ENCODE measurements at places on chromosomes 1 and 21.

- DNase-seq: no peak
Measured at GRCh38 chr1:147626739-147627138, 43.6 kb downstream of the ACP6 start.

- DNase-seq: no peak
Measured at GRCh38 chr1:206951318-206952100, 5.2 kb upstream of the PIGR start.

DNA sequence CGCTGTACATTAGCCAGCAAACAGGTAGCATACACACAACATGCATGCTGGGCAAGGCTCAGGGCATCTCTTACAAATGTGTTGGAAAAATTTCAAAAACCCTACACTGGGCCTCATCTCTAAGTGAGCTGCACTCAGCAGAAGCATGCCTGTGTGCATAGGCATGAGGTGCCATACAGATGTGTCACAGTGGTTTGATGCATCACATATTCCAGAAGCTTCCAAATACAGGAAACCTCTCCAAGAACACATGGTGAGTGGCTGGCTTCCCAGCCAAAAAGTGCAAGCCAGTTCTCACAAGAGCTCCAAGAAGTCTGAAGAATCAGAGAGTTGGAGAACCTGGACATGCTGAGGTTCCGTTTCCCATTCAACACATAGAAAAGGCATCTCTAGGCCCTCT, 58.3 kb downstream of the CD46 start:
- DNase-seq: no peak

DNA sequence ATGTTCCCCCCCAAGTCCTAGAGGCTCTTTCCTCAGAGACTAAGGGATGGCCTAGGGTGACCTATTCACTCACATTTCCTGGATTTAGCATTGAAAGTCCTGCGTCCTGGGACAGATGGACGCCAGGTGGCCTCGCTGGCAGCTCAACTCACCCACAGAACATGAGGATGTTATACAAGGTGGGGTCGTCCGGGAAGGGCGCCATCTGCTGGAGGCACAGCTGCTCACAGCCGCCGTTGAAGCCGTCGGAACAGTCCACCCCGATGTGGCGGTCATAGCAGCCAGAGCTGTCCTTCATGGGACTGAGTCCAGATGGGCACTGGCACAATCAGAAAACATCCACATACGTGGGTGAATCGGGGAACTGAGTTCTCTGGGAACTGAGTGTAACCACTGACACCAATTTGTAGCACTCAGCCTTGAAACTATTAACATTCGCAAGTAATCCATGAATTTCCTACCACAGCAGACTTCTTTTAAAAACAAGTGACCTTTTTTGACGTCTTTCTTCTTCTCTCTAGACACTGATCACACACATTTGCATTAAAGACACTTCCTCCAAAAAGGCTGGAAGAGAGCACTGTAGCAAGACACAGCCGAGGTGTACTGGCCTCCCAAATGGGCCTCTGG, 215.4 kb downstream of the ASTN1 start:
- peak; percentile 31 for DNase-seq

- no peak for DNase-seq
Measured at GRCh38 chr1:200733907-200734306, 4.8 kb upstream of the CAMSAP2 start.

- no peak for DNase-seq
Measured at GRCh38 chr1:9115351-9116205, 13.3 kb downstream of the GPR157 start.

- no peak for DNase-seq
Measured at GRCh38 chr1:78141531-78142231, 95.9 kb downstream of the GIPC2 start.

DNA sequence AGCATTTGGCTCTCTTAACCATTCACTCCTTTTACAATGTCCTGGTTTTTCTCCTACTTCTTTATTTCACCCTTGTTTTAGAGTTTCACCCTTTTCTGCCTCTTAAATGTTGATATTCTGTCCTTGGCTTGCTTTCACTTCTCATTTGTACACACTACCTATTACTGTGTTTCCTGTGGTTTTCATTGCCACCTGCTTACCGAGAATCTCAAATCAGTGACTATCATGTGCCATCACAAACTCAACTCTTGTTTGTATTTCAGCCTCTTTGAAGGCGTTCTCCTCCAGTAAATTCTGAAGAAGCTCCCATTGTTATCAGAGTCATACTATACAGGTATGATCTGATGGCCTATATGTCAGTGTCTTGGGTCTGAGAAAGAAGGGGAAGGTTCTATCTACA, 65.7 kb downstream of the NPHS2 start:
- DNase-seq: no peak

DNA sequence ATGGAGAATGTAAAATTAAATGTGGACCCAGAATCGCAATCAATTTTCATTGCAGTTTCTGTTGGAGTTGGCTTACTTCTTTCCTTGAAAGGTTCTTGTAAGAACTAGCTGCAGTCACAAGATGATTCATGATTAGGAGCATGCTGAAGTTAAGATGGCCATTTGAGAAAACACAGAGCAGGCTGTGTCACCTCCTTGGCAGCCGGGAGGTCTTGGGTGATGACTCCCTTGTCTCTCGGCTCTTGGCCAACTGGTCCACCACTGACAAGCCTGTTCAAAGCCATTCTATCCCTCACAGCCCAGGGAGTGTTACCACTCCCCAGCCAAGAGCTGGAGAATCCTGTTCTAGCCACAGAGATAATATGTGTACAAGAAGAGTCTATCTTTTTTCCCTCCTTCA, 40.6 kb downstream of the OPTC start:
- DNase-seq: no peak

DNA sequence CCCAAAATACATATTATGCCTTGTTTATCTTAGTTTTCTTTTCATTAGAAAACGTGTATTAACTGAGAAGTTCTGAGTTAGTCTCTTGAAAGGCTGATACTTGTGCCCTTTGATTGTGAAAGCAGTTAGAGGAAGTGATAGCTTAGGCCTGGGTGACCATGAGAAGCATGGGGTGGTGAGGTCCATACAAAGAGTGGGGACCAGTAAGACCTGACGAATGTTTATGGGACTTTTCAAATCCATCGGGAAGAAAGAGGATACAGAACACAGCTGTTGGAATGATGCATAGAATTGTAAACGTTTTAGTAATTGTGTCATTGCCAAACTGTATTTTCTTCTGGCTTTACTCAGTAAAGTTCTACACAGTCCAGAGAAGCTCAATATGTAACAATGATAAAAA, 259.8 kb downstream of the LMO4 start:
- no peak for DNase-seq

DNA sequence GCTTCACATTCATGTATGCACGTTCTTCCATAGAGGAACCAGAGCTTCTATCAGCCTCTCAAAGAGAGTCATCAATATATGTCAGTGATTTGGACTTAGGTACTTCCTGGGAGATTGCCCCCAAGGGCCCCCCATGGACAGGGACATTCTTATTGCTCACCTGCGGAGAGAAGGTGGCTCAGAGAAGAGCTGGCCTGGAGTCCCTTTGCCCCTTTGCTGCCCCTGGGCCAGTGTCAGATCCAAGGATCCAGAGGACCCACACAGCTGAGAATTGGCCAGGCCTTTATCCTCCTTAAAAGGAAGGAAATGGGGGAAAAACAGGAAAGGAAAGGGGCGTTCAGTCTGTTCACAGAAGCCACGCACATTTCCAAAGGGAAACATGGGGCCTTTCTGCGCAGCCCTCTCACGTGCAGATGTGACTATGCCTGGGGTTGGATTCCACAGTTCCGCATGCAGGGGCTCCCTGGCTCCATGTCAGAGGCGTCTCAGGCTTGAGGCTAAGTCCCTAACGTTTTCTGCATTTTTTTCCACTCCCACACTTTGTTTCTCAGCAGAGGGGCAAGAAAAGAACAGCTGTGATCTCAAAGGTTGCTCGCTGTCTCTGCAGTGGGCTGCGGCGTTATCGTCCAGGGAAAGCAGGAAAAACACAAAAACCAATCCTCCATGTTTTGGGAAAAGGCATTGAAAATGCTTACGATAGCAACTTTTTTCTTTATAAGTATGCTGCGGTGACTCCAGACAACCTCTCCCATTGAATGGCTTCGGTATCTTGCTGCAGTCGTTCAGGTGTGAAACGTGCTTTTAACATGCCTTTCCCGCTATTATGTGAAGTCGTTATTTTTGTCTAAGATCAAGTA, 5.9 kb downstream of the C1orf226 start:
- DNase-seq: no peak

DNA sequence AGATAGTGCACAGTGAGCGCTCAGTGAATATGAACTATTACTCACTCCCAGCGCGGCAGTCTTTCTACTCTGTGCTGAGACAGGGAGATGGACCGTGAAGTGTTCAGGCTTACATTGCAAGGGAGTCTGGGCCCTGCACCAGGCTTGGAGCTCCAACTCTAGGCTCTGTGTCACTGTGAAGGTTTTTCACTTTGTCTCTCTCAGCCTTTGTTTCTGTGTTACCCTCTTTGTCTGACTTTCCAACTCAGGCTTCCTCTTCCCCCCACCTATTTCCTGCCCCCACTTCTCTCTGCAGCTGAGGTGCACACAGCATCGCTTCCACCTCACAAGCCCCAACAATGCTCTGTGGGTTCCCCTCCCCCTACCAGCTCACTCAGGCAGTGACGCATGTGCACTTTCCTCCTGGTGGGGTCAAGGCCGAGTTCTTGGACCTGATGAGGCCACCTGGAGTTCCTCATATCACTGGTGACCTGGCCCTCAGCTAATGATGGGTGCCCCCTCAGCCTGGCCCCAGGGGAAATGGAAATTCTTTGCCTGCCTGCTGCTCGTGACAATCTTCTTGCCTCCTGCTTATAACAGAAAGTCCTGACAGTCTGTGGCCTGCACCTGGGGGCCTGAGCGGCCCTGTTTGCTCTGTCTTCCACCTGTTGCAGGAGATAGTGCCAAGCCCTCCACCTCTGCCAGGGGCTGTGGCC, 1.1 kb upstream of the LCK start:
- peak; percentile 67 for DNase-seq

DNA sequence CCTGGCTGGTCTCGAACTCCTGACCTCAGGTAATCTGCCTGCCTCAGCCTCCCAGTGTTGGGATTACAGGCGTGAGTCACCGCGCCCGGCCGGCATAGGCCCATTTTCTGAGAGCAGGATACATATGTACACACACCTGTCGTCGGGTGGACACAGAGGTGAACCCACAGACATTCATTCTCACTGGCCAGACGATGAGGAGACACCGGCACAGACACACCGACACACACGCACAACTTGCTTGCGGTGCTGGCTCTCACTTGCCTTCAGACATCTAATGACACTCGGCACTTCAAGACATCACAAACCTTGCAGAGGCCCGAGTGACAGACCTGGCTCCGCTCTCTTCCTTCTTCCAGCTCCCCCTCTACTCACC, 579 bp downstream of the PTCH2 start:
- DNase-seq: no peak

GRCh38 chr1:191508239-191508638, 650.0 kb upstream of the RGS18 start:
- no peak for DNase-seq

DNA sequence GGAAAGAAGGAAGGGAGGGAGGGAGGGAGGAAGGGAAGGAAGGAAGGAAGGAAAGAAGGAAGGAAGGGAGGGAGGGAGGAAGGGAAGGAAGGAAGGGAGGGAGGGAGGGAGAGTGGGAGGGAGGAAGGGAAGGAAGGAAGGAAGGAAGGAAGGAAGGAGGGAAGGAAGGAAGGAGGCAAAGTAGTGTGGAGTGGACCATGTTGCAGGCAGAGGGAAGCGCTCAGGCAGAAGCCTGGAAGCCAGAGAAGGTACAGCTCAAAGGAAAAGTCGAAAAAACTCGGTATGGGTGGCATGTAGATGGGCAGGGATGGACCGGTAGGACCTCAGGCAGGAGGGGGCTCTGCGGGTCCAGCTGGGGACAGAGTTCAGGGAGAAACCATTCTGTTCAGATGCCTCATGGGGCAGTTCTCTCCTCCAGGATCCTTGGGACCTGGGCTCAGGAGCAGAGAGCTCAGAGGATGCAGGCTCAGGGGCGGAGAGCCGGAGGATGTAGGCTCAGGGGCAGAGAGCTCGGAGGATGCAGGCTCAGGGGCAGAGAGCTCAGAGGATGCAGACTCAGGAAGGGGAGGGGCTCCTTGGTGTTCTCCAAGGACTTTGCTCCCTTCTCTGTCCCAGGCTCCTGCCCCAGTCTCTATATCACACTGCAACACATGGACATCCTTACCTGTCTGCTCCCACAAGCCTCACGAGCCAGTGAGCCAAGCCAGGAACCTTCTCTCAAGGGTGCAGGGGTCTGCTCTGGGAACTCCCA, 13.6 kb upstream of the PADI3 start:
- no peak for DNase-seq

GRCh38 chr1:55382806-55383305, 167.7 kb upstream of the USP24 start:
- no peak for DNase-seq

DNA sequence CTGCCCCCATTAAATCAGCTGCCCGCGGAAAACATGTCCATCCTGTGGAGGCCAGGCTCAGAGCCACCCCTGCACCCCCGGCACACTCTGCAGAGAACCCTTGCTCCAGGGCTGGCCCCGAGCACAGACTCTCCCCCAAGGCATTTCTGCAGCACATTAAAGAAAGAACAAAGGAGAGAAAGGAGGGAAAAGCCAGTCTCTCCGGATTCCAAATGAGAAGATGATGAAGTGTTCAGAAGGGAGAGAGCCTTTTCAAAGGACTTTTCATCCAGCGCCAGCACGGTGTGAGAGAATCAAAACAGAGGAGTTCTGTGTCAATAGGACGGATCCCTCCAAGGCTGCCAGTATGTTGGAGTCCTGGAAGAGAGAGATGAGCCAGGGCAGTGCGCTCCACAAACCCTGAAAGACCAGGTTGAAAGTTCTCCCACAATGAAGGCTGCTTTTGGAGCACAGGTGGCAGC, 498.3 kb downstream of the NPHP4 start:
- DNase-seq: no peak

DNA sequence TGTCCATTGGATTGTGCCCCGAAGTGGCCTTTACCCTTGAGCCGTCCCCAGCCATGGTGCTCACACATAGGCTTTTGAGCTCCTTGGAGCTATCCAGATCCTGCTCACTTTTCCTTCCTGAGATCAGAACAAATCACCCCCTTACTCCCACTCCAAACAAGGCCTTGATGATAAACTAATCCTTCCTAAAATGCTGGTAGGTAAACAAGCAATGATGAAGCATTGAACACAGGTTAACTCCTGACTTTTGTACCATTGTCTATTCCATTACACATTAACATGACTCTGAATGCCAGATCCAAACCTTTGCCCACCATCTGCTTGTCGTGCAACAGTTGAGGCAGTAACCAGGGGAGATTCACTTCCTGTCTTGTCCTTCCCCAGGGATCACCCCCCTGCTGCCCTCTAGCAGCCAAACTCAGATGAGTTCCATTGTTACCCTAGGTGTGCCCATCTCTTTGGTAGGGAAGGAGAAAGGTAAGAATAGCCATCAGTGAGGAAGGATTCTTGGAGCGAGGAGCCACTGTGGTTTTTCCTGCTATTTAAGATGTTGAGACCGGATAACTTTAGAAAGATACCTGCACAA, 79.5 kb upstream of the DNAJC6 start:
- no peak for DNase-seq

DNA sequence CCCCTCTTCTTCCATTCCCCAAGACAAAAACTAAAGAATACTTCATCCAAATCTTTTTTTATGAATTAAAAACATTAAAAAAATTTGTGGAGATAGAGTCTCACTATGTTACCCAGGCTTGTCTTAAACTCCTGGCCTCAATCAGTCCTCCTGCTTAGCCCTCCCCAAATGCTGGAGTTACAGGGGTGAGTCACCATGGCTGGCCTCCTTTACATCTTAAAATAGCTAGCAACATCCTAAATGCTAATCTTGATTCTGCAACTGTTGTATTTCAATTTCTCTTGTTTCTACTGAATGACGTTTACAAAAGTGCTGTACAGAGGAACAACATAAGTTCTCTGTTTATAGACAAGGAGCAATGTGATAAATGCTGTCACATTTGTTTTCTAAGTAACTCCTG, 483.5 kb downstream of the ADGRL2 start:
- DNase-seq: no peak

- DNase-seq: no peak
Measured at GRCh38 chr1:40877698-40878097, 15.5 kb upstream of the CITED4 start.

Data from activated CD4-positive, CD25-positive, alpha-beta regulatory T cell treated with anti-CD3 and anti-CD28 coated beads, Interleukin-2, amount 50 U/mL, for 72 hours (primary cell).